ENCODE measurements at places on chromosomes 16 and 17.

GRCh38 chr16:88834670-88835069, 22.1 kb downstream of the GALNS start:
- no peak for DNase-seq

DNA sequence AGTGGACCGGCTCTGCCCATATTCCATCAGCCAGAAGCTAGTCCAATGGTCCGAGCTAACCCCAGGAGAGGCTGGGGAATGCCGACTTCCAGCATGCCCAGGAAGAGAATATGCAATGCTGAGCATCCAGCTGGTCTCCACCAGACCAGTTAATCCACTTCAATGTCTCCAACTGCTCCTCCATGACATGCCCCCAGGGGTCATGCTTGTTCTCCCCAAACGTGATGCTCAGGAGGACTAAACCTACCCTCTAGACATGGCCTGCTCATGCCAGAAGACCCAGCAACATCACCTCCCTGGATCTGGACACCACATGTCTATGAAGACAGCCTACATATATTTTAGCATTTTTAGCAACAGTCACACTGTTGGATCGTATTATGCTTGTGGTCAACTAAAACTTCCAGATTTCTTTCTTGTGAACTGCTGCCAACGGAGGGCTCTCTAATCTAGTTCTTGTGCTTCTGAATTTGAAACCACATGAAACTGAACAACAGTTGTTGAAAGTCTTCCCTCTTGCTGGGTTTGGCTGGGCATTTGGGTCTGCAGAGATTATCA, 245.1 kb downstream of the SOX9 start:
- no peak for DNase-seq

DNA sequence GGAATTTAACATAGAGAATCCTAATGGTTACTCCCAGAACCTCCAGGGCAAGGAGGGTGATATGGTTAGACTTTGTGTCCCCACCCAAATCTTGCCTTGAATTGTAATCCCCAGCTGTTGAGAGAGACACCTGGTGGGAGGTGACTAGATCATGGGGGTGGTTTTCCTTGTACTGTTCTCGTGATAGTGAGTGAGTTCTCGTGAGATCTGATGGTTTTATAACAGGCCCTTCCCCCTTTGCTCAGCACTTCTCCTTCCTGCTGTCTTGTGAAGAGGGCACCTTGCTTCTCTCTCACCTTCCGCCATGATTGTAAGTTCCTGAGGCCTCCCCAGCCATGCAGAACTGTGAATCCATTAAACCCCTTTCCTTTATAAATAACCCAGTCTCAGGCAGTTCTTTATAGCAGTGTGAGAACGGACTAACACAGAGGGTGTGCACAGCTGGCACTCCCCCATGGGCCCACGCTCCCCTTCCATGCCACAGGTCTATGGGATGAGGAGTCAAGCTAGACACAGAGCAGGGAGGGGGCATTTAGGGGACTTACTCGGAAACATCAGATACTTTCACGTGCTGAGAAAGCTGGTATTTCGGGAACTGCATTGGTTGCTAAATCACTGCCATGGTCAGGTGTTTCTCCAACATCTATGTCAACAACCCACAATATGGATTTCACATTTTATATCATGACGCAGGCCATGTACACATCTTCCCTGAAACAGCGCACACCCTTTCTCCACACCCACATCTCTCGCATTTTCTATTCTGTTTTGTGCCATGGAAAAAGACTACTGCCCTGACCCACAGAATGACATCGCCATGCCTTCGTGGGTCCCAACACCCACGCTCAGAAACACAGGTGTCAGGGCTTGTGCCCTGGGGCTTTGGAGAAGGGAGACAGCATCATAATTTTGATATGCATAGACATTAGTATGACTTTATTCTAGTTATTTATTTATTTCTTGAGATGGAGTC, 199.1 kb upstream of the GSE1 start:
- DNase-seq = no peak

GRCh38 chr16:14407786-14408399, 222.2 kb downstream of the PARN start:
- DNase-seq = no peak

DNA sequence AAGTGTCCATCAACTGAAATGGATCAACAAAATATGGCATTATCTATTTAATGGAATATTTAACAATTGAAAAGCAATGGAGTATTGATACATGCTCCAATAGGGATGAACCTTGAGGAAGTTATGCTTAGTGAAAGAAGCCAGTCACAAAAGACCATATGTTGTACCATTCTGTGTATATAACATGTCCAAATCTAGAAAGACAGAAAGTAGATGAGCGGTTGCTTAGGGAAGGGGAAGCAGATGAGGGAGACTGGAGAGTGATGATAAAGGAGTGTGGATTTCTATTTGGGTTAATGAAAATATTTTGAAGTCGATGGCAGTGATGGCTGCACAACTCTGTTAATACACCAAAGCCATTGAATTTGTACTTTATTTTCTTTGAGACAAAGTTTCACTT, 8.5 kb upstream of the ERN1 start:
- DNase-seq = no peak

DNA sequence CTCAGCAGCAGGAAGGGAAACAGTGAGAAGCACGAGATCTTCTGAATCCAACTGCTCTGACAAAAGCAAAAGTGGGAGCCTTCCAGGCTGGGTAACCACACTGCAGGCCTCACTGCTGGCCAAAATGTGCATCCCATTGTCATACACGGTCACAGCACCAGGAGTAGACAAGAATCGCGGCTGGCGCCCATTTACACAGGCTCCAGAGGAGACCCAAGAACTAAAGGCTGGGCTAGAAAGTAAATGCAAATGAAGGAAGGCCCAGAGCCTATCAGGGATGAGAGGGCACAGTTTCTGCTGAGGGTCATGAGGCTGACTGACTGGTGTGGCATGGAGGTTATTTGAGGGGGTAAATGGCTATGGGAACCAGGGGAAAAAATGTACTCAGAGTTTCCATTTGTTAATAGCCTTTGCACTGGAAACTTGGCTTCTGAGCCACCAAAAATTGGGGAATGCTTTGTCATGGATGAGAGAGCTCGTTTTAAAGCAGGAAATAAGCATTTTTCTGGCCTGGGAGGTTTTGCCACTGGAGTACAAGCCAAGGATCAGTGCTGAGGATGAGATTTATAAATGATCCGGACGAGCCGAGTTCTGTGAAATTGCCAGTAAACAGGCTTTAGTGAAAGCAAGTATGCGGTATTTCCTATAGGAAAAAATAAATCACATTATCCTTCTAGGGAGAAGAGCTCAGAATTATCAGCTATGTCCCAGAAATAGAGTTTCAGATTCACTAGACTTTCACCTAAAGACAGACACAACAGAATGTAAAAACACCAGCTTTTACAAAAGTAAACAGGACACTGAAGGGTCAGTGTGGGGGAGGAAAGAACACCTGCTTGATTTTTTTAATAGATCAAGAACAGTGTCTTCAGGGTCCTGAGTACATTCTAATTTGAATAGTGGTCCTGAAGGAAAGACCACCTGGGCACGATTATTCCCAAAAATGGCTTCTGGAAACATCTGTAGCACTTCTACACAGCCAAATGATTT, 66.9 kb upstream of the GSG1L start:
- DNase-seq = no peak

DNA sequence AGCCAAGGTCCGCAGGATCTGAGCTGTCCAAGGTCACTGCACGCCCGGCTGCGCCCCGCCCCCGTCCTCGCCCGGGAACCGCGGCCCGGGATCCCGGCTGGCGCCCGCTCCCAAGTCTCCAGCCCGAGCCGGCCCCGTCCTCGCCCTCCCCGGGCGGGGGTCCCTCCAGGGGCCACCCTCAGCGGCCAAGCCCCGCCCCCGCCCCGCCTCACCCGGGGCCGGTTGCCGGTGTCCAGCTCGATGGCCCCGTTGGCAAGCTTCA, 216 bp downstream of the VPS9D1 start:
- DNase-seq = peak; percentile 78

- peak; percentile 43 for DNase-seq
Measured at GRCh38 chr16:85462714-85463611, 150.2 kb upstream of the GSE1 start.

DNA sequence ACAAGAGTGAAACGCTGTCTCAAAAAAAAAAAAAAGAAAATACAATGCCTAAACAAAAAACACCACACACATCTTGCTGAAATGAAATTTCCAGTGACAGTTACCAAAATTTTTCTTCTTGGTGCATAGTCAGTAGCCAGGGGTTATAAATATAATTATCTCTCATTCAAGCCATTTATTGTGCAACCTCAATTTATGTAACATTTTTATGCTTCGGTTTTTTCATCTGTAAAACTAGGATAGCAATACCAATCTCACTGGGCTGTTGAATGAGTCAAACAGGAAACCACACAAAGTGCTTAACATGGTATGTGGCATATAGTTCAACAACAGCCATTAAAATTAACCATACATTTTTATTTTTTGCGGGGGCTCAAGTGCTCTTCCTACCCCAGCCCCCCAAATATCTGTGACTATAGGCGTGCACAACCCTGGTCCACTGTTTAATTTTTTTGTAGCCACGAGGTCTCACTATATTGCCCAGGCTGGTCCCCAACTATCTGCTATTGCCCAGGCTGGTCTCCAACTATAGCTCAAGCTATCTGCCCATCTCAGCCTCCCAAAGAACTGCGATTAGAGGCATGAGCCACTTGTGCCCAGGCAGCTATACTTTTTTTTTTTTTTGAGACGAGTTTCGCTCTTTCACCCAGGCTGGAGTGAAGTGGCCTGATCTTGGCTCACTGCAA, 2.6 kb downstream of the COG4 start:
- peak; percentile 42 for DNase-seq

DNA sequence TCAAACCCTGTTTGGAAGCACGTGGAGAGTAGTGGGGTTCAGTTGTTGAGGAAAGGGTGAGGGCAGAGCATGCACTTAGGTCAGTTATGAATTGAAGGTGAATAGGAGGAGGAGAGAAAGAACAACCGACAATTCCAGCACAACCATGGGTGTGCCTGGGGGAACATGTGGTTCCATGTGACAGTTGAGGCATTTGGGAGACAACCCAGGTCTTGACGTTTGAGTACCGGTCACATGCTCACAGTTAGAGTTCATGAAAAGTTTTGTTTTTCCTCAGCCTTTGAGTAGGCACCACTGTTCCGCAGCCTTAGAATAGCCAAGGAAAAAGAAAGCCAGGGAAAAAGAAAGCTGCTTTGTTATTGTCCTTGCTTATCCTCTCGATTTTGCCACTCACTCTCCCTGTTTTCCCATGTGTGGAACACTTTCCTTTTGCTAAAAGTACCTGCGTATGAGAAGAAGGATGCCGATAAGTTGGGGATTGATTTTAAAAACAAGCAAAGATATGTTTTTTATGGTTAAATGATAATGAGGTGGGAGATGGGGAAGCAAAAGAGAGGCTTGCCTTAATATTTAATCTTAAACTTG, 25.6 kb upstream of the ABCC11 start:
- DNase-seq = no peak

GRCh38 chr16:86027373-86028126, 128.6 kb downstream of the IRF8 start:
- DNase-seq = no peak

DNA sequence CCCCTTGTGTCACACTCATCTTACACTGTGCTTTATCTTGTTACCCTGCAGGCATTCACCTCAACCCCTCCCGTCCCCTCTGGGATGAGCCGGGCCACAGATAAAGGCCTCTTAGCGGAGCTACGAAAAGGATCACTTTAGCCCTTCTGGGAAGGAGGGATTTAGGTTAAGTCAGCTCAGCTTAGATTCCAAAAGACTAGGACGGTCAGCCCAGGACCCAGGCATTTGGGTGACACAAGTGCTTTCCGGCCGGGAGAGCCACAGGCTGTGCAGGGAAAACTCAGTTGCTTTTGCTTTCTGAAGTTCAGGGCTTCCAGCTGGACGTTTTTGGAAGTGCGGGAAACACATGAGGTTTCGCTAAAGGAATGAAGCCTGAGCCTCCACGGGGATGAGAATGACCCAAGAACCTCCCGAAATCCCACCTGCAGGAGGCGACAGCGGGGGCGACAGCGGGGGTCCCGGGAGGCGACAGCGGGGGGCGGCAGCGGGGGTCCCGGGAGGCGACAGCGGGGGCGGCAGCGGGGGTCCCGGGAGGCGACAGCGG, 11.6 kb upstream of the METRNL start:
- DNase-seq = peak; percentile 22

DNA sequence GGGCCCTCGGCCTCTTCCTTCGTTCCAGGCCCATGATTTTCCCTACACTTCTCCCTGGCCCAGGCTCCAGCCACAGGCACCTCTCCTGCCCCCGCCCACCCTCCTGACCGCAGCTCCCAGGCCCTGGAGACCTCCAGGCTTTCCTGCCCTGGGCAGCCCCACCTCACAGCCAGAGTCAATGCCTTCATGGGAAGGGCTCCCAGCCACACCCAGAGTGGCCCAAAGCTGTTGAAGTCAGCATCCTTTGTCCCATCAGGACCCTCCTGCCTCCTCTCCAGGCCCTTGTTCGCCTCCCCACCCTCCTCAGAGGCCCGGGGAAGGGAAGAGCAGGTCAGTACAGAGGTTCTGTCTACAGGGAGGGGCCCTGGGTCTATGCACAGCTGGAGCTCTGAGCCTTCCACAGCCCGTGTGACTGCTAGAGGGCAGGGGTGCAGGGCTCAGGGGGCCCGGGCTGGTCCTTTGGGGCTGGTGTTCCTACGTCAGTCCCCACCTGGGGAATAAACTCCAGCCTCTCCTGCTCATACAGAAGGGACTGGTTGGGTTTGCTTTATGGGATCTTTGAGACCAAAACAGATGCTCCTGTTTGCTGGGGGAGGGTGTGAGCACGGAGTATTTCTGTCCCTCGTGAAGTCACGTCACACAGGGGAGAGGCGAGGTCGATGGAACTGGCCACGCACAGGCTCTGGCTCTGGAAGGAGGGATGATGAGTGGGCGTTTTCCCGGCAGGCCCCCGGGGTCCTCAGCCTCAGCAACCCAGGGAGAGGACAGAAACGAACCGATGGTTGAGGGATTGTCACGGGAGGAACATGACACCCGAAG, 20.3 kb downstream of the TRARG1 start:
- no peak for DNase-seq

- no peak for DNase-seq
Measured at GRCh38 chr16:8935989-8936388, 27.7 kb downstream of the USP7 start.

DNA sequence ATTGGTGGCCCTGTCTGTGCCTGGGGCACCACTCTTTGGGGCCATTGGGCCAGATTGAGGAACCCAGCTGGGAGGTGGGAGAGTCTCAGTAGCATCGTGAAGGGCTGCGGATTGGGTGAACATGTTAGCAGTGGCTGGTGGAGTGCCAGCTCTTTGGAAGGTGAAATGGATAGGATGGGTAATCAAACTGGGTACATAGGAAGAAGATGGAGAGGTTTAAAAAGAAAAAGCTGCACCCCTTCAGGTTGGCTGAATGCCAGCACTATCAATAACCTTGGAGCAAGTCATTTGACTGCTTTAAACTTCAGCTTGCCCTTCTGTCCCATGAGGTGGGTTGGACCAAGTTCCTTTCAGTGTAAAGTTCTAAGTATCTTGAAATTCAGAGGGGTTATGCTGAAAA, 95.0 kb downstream of the RPTOR start:
- no peak for DNase-seq

- peak; percentile 56 for DNase-seq
Measured at GRCh38 chr17:45050481-45051059, 862 bp downstream of the DCAKD start.

GRCh38 chr16:65959983-65960382, 406.5 kb upstream of the CDH5 start:
- DNase-seq = peak; percentile 20
